Umbilical cord (tissue), 2 donors: ENCODE measurements at places on chromosomes 3 and 15. TPM values are rescaled to one million over a fixed set of nuclear protein-coding genes. Genes with fewer than 3 reads are reported as not detected.

GOLGA8O gene
- not detected for total RNA-seq

SHC4 gene
- total RNA-seq, result 4.8 TPM

LRRIQ4 gene
- not detected for total RNA-seq

DUOX2 gene
- total RNA-seq, result 1.2 TPM

LTK gene
- 4.3 TPM for total RNA-seq

PLA2G4E gene
- total RNA-seq, result 0.72 TPM

TMOD2 gene
- 13.7 TPM for total RNA-seq
